NCI-H446 (cell line): ENCODE measurements at places on chromosomes 1 and 21.

DNA sequence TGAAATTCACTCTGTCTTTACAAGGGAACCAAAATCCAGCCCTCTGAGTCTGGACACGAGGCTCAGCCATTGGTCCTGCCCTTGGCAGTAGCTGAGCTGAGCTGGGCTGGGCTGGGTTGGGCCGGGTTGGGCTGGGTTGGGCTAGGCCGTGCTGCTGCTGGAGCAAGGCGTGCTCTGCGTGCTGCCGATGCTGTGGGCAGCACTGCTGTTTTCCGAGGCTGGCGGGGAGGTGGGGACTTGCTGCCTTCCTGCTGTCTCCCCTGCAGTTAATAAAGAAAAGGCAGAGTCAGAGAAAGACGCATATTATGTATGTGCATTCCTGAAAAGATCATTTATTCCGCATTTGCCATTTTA is 182.9 kb downstream of the CDC7 start:
- DNase-seq: no peak

GRCh38 chr1:176773038-176773437 is 310.1 kb downstream of the PAPPA2 start:
- DNase-seq: no peak

DNA sequence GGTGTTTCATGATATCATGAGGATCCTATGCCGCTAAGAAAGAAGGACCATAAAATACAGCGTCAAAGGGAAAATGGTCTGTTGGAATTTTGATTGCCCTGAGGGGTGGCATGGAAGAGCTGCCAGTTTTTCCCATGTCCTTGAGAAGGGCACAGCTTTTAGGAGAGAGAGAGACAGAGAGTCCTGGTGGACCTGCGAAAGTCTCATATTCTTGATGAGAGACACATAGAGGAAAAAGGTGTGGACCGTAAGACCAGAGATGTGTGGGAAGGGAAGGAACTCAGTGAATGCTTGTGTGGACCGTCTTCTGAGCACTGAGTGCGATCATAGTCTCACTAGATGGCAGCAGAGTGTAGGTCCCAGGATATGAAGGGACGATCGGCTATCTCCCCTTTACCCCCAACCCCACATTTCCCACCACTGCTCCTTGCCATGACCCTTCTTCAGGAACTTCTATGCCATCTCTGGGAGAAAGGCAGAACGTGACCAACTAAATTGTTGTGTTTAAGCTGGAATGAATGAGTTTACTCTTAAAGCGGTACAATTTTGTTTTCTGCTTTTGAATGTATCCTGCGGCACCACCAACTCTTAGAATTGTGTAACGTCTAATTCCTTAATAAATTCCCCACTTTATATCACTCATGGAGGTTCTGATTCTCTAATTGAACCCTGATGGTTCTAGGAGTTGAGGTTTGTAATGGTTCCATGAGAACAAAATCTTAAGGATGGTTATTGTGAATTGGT is 117.7 kb downstream of the CTH start:
- peak; percentile 23 for DNase-seq

DNA sequence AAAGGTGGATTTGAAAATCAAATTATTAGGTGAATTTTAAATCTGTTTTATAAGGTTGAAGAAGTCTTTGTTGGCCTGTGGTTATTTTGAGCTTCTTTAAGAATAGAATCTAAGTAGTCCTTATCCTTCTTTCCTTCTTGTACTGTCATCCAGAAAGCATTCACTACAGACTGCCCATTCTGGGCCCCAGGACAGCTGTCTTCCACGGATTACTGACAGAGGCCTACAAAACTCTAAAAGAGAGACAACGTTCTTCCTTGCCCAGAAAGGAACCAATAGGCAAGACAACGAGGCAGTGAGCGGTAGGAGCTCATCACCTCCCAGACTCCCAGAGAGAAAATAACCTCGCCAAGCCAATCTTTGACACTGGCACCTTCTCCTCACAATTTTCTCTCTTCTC is 24.4 kb upstream of the PIGC start:
- DNase-seq: no peak
